Activated naive CD8-positive, alpha-beta T cell treated with anti-CD3 and anti-CD28 coated beads, Interleukin-2, amount 50 U/mL, for 24 hours (primary cell): ENCODE measurements at places on chromosomes 2 and 18.

DNA sequence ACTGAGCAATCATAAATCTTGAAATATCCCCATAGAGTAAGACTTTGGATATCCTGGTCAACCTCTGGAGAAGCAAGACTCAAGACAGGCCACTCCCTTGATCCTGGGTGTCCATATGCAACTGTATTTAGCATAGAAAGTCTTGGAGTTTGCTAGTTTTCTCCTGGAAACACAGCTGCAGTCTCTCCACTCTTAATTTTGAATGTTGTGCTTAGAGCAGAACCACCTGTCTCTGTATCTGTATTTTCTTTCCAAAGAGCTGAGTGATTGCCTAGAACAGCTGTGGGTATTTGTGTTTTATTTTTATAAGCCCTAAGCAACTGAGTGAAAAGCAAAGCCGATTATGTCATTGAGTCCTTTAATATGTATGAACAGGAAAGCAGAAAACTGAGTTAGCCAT, 64.1 kb upstream of the ADAM23 start:
- DNase-seq, result no peak

DNA sequence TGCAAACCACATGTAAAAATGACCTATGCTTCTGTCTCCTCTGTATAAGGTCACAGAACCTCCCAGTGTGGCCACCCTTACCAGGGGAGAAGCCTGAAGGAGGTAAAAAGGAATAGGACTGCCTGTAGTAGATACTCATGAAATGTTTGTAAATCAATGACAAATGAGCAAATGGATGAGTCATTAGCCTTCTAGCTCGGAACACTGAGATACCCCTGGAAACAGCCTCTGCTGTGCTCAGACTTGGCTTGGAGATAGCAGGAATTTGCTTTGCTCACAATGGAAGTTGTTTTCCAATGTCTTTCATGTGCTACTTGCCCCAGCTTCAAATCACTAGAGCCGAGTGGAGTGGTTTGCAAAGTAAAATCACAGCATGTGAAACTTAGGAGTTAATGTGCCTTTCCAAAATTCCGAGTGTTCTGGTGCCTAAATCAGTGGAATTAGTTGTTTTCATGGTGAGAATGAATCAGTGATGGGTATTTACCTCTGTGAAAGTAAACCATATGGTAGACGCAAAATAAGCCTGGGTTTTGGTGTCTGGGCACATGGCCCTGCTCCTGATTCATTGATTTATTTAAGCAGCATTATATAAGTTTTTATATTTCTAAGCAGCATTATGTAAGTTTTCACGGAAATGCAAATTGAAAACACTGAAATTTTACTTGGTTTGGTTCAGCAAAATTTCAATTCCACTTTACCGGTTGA, 154.0 kb upstream of the MAP3K20 start:
- DNase-seq, result no peak

GRCh38 chr18:72999971-73000607, 132.3 kb upstream of the NETO1 start:
- no peak for DNase-seq

DNA sequence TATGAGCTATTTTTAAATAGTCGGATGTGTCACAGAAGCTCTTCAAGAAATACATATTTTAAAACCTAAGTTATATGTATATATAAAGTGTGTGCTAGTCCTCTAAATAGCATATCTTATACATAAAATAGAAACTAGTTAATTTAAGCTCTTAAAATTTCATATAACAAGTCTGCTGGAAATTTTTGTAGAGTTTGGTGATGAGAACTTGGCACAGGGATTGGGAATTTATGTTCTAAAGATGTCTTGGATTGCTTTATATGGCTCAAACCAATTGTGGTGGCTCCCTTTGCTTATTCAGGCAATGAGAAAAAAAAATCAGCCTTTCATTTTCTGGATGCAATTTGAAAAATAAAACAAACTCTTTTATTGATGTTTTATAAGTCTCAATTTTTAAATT, 142.8 kb upstream of the KCNJ3 start:
- DNase-seq, result no peak

- DNase-seq, result no peak
Measured at GRCh38 chr2:23293063-23293462, 91.9 kb upstream of the KLHL29 start.

GRCh38 chr2:141957321-141957720, 173.5 kb downstream of the LRP1B start:
- no peak for DNase-seq

- DNase-seq, result no peak
Measured at GRCh38 chr18:1965541-1965940, 605.8 kb downstream of the METTL4 start.

DNA sequence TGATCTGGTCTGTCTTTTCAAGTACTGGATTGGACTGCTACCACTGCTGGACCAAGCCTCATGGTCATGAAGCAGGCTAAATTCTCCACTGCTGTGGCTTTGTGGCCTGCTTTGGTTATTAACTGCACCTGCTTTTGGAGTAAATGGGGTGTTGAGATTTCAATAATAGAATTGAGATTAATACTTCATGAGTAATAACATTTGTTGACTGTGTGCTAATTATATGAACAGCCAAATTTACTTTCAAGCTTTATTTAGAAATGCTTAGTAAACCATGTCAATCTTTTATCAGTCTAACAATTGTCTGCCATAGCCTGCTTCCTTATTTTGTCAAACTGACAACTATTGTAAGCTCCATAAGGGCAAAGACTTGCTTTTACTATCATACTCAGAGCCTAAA, 27.4 kb upstream of the MTIF2 start:
- no peak for DNase-seq

DNA sequence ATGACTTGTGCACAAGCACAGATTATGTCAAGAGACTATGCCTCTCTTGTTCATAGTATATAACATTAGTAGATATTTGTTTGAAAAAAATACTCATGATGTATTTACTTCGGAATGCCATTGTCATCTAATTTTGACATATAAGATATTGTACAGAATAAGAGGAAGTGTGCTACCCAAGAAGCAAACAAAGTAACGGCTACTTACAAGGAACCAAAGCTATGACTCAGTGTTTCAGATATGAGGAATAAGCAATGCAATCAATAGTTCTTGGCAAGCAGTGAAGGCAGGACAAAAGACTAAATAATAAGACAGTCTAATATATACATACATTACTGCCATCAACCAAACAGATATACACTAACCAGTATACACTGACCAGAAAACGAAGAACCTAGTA, 256.3 kb downstream of the CCDC178 start:
- DNase-seq, result no peak

DNA sequence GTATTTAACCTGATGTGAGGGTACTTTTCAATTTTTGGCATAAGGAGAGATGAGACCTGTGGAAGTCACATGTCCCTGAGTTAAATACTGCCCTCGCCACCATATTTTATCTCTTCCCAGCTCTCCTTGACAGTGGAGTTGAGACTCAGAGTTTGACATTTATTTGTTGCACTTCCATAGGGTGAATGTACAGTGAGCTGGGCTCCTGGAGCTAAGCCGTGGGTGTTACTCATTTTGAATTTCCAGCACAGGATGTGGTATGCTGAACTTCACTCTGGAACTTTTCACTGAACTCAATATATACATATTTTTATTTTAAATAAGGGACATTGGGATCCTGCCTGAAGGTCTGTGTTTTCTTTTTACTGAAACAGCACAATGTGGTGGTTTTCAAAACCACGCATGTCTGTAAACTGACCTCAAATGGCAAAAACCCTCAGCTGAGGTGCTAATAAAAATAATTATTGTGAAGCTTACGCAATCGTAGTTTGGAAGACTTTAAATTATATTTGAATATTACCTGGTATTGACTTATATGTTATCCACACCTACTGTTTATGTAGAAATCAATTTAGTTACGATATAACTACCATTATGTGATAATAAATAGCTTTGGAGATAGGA, 12.1 kb downstream of the RNF144A start:
- no peak for DNase-seq

DNA sequence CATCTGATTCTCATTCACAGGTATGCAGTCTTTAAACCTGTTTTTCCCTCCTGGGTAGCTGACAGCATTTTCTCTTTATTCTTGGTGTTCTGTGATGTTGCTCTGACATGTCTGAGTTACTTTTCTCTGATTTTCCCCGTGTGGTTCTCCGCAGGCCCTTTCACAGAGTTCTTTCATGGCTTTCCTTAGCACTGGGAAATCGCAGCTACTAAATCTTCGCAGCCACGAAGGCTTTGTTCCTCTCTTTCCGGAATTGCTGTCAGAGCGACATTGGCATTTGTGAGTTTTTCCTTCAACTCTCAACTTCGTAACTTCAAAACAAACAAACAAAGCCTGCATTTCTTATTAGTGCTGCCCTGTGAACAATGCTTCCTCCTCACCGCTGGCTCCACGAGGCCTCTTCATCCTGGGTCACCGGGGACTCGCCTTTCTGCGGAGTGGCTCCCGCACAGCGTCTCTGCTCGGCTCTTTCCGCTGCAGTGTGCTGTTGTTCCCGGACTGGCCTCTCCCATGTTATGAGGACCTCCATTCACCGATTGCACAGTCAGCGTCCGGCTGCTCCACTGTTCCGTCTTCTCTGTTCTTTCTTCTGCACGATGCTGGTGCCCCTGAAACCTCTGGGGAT, 16.1 kb downstream of the COLEC11 start:
- DNase-seq, result no peak

DNA sequence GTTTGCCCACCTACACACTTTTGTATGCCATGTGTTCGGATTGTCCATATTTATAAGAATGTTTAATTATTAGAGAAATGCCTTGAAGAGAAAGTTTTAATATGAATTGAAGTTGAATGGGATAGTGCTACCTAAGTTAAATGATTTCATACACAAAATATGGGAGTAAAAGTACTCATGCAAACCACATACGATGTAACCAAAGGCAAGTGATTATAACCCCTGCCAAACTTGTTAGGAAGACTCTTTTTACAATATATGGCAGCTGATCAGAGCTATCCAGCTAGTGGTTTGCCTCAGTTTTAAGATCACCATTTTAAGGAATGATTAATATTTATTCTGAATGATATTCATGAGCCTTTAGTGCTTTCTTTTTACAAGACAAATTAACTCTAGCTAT, 106.7 kb downstream of the MYO1B start:
- no peak for DNase-seq

DNA sequence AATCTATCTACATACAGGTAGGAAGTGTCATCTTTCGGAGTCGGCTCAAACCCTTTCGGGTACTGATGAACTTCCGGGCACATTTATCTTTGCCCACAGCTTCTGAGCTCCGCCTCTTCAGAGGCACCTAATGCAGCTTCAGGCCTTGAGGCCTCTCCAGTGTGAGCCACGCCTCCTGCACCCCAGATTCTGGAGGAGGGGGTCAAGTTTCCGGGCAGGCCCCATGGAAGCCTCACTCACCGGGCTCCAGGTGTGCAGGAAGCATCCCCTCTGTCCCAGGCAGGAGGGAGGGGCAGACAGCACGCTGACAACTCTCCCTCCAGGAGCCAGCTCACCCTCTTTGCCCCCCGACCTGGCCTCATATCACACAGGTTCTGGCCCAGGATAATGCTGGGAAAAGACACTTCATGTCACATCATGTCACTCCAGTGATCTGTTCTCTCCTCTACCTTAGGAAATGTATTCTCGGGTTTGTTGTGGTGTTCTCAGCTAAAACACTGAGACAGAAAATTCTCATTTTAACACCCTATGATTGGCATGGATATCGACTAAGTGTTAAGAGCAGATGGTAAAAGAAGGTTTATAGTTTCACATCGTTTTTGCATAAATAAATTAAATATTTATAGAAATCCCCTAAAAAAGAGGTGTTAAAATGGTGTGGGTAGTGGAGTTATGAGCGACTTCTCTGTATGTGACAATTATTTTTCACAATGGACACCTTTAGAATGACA, 46.2 kb upstream of the COPS8 start:
- no peak for DNase-seq

DNA sequence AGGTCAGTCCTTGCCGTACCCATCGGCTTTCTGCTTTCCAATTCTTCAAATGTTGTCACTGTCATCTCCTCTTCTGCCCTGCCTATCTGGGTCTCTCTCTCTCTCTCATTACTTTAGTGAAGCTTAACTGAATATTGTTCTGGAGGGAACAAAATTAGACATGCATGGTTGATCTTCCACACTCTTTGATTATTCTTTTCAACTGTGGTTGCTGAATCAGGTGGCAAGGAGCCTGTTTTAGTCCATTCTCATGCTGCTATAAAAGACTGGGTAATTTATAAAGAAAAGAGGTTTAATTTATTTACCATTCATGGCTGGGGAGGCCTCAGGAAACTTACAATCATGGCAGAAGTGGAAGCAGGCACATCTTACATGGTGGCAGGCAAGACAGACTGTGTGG, 157.9 kb downstream of the ARL4C start:
- DNase-seq, result no peak

GRCh38 chr2:96690306-96691021, 47.9 kb downstream of the FER1L5 start:
- no peak for DNase-seq

DNA sequence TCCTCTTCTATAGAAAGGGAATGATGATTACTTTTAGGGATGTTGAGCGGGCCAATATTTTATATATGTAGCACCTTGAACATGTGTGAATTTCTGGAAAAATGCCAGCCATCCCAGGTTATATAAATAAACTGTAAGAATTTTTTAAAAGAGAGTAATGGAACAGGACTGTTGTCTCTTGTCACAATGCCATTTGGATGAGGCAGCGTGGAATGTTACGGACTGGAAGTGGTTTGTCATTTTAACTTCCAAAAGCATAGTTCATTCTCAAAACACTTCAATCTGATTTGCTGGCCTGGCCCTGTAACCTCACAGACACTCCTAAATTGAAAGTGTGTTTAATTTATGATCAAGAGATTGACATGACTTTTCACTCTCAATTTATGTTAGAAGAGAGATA, 70.8 kb downstream of the TPGS2 start:
- DNase-seq, result no peak

GRCh38 chr2:100184055-100184737, 41.8 kb upstream of the AFF3 start:
- no peak for DNase-seq

DNA sequence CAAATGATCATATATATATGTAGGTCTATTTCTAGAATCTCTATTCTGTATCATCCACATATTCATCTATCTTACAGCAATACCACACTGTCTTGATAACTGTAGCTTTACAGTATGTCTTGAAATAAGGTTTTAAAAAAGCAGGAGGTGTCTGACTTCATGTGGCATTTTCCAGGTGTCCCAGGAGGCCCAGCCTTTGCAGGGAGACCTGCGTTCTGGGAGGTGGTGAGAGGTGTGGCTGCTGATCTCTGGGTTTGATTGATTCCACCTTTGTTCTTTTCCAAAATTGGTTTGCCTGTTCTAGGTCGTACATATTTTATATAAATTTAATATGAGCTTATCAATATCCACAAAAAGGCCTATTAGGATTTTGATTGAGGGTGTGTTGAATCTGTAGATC, 26.6 kb downstream of the DPYSL5 start:
- DNase-seq, result no peak

DNA sequence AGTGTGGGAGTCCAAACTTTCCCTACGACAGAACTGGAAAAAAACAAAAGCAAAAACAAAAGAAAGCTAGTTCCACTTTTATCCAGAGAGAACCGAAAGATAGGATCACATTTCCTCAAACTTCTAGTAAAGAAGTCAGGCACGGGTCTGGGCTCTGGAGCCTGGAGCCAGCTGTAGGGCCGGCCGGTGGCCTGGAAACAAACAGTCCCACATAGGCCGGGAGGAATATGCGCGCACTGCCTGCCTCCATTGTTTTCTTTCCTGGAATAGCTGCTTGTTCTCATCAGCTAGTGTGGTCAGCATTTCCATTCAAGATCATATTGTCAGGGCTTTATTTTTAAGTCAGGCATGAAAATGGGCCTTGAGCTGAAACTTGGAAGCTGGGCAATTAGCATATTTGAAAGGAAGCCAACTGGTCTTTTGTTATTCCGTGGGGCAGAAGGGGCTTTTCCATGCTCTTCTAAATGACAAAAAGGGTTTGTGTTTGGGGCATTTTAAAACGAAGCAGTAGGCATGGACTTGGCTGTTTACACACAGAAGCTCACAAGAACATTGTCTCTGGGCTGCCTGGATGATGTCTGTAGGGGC, 58.7 kb upstream of the RFX8 start:
- no peak for DNase-seq
